ENCODE measurements at places on chromosomes 16 and 17. TPM values are rescaled to one million over a fixed set of nuclear protein-coding genes. Genes with fewer than 3 reads are reported as not detected.

LAT gene
- 2.0 TPM for total RNA-seq

ATAD5 gene
- total RNA-seq, result 7.7 TPM

DNA sequence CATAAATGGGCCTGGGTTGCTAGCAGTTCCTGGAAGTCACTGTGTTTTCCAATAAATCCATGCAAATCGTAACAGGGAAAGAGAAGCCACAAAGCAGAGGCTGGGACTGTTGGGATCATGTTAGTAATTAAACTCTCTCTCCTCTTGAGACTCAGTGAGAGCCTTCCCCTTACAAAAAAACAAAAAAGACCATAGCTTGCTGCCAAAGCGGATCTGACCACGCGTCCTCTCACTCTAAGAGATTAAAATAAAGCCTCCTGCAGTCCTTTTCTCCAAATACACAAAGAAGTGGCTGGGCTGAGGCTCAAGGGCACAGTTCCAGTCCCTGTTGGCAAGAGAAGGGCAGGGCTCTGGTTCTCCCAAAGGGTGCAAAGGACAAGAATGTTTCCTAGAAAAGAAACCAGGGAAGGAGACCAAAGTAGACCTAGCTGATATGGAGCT lies 38.5 kb downstream of the PIGL start:
- DNase-seq, result no peak

DNA sequence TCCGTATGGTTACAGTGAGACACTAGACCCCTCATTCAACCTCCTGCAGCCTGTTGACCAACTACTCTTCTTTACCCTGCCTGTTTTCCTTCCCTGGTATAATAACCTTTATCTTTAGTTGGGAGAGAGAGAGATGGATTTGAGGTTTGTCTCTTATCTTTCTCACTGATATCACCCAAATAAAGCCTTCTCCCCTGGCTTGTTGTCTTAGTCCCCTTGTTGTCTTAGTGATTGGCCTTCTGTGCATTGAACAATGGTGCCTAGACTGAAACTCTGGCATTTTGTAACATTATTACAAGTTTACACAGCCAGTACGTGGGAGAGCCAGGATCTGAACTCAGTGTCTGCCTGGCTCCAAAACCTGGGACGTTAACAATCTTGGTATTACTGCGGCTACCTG lies 560.8 kb downstream of the HS3ST4 start:
- DNase-seq, result no peak

DNA sequence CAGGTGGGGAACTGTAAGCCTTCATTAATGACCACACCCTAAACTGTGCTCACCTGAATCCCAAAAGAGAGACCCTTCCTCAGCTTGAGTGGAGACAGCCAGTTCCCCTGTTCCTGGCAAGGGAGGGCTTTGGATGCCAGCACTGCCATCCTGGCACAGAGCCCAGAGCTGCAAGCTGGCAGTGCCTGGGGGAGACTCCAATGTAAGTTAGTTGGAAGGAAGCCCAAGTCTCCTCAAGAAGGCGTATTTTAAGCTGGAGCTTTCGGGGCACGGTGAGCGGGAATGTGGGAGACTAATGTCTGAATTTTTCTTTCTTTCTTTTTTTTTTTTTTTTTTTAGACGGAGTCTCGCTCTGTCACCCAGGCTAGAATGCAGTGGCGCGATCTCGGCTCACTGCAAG lies 4.7 kb downstream of the CDC42EP4 start:
- DNase-seq, result no peak

- peak; percentile 28 for DNase-seq
Measured at GRCh38 chr16:66418165-66418962, 8.7 kb upstream of the BEAN1 start.

Measured in SJSA1 (cell line).